ENCODE measurements at places on chromosomes 7 and 10.

GRCh38 chr10:89471110-89471809 is 56.9 kb downstream of the IFIT5 start:
- DNase-seq: no peak

DNA sequence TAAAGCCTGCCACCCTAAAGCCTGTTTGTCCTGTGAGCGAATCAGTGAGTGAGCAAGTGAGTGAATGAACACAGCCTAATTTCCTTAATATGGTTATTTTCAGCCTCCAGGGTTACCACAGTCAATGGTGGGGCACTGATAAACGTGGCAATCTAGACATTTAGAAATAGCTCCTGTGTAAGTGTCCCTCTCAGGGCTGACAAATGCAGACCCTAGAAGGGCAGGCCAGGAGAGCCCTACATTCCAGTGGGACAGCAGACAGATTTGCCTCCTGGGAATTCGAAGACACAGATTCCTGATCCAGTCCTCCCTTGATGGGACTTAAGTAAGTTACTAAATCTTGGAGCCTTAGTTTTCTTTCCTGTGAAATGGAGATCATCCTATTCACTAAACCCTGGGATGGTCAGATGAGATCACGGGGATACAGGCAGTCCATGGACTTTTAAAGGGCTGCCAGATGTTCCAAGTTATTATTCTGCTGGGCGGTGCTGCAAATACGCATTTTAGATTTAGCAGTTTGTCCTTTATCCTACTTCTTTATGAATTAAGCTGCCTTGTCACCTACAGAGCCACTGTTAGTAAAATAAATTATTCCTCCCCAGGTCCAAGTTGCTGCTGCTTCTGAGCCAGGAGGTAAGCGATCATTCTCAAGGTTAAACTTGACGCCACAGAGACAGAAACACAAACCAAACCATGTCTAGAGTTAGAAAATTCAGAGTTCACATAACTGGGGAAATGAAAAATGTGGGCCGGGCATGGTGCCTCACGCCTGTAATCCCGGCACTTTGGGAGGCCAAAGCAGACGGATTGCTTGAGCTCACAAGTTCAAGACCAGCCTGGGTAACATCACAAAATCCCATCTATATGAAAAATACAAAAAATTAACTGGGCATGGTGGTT is 54.8 kb upstream of the TM9SF3 start:
- DNase-seq: no peak

GRCh38 chr7:149753375-149754233 is 19.8 kb downstream of the ZNF467 start:
- DNase-seq: no peak

- peak; percentile 2 for DNase-seq
Measured at GRCh38 chr7:28903730-28904577, 54.2 kb downstream of the TRIL start.

DNA sequence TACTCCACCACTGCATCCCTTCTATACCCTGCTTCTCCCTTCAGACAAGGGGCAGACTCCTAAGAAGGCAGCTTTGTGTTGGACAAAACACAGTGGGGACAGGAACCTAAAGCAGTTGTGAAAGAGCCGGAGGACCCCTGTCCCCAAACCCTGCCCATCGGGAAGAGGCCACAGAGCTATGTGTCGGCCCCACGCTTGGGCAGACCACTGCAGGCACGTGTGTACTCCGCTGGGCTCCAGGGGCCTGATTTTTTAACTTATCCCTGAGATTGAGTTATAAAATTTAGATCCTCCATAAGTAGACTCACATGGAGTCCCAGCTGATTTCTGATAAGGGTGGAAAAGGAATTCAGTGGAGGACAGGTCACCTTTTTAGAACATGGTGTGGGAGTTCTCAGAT is 310.5 kb downstream of the ADARB2 start:
- no peak for DNase-seq

- no peak for DNase-seq
Measured at GRCh38 chr10:102542800-102543418, 39.1 kb downstream of the SUFU start.

- DNase-seq: no peak
Measured at GRCh38 chr10:112759496-112759895, 190.6 kb upstream of the TCF7L2 start.

- no peak for DNase-seq
Measured at GRCh38 chr7:55206235-55207029, 158.7 kb upstream of the LANCL2 start.
